ENCODE measurements at places on chromosomes 12 and 14.

- DNase-seq, result no peak
Observed at GRCh38 chr12:54588110-54588889, at the start of gene PPP1R1A. Gene PPP1R1A (minus strand): TSS chr12:54588659. CDS start chr12:54588488, 171 bp downstream.

- no peak for DNase-seq
Observed at GRCh38 chr14:104309657-104310369, 171.4 kb downstream of the KIF26A start.

GRCh38 chr12:99200711-99201384 lies 446.7 kb upstream of the GARIN6 start:
- no peak for DNase-seq

GRCh38 chr12:104974626-104975290 lies 11.4 kb upstream of the NOPCHAP1 start:
- no peak for DNase-seq
